ENCODE measurements at places on chromosomes 3 and 15.

GRCh38 chr3:69791919-69792399 is 52.7 kb downstream of the MITF start:
- DNase-seq, result no peak

DNA sequence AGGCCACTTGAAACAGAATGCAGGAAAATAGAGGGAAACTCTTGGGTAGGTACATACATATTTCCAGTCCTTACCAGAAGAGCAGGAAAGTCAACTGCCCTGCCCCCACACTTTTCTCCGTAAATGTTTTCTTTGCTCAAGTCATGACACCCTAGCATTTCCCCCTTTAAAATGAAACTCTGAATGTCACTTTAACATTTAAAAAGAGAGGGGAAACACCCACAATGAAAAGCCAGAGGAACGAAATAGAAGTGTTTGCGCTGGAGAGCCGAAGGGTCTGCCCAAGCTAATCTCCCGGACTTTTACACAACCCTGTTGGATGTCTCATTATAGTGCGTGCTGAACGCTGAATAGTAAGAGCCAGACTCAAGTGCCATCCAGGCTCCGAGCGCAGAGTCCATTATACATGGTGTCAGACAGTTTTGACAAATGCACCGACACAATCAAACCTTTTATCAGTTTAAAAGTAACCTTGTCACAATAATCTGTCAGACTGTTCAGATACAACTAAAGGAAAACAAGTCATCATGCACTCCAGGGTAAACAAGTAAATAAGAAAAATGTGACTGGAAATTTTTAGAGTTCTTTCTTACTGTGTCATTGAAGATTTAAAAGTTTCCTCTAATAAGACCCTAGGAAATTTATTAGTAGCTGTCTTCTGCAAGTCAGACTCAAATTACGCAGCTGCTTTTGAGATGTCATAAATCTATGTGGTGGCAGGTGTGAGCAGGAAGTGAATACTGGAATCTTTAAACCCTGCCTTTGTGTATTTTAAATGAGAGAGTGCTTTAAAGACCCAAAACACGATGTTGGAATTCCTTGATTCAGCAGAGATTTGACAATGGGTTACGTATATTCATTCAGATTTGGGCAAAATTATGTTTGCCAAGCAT is 159.8 kb downstream of the RBMS3 start:
- no peak for DNase-seq

DNA sequence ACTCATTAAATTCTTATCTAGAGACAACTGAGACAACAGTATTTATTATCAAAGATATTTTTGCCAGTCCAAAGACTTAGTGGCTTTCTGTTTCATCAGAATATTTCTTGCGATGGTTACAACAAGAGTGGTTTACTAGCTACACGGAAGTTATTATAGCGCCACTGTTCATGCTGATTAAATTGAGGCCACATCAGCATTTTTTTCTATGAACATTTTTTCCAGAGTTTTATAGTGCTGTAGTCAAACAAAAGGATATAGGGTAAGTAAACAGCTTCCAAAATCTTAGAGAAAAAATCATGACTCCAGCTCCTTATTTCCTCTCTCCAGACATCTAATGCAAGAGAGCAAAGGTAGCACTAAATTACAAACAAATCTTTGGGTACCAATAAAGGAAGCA is 1264.4 kb downstream of the ZPLD1 start:
- DNase-seq, result no peak

GRCh38 chr3:45506084-45506483 is 88.5 kb upstream of the LIMD1 start:
- no peak for DNase-seq

- no peak for DNase-seq
Measured at GRCh38 chr3:182172534-182172933, 460.8 kb downstream of the SOX2 start.

DNA sequence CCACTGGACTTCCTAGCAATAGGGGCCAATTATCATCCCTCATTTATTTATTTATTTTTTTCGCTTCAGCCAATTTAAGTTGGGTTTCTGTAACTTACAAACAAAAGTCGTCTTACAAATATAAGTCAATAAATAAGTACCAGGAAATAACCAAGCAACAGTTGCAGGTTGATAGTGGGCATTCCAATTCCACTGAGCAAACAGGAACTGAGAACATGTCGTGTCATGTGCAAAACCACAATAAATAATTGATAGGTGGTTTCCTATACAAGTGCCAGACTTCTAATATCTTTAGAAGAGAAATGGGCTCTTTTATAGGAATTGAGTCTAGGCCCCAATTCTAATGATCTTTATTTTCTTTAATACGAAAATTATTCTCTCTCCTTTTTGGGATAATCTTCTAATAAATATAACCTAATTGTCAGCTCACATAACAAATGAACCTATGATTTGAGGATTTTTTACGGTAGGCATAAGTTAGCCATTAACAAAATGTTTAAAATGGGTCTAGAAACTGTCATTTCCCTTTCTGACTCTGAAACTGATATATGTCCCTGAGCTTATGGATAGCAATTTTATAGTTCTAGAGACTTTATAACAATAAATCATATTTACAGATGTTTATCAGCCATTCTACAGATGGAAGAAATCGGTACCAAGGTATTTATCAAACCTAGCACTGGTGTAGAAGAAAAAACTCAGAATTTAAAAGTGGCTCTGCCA is 571.8 kb downstream of the FOXP1 start:
- DNase-seq, result peak; percentile 27

- no peak for DNase-seq
Measured at GRCh38 chr3:48026951-48027908, 11.0 kb upstream of the MAP4 start.

Measured in CD4-positive, alpha-beta T cell treated with Interleukin-2 at 100 ng/mL for 4 hours (primary cell).